Germinal center (tissue), 1 donor: ENCODE measurements at places on chromosomes 3 and 15.

GRCh38 chr3:169663951-169664820 lies 674 bp upstream of the MECOM start:
- DNase-seq: no peak

GRCh38 chr15:99716540-99717095 lies 16.6 kb downstream of the LYSMD4 start:
- no peak for DNase-seq

GRCh38 chr3:122391681-122392446 lies 7.9 kb downstream of the FAM162A start:
- no peak for DNase-seq

GRCh38 chr15:27845535-27846369 lies 253.4 kb downstream of the OCA2 start:
- DNase-seq: no peak

- no peak for DNase-seq
These were observed 74.9 kb downstream of the IGF1R start for GRCh38 chr15:98723195-98723594.

- DNase-seq: no peak
These were observed 139.4 kb downstream of the STAC start for GRCh38 chr3:36519682-36520081.

DNA sequence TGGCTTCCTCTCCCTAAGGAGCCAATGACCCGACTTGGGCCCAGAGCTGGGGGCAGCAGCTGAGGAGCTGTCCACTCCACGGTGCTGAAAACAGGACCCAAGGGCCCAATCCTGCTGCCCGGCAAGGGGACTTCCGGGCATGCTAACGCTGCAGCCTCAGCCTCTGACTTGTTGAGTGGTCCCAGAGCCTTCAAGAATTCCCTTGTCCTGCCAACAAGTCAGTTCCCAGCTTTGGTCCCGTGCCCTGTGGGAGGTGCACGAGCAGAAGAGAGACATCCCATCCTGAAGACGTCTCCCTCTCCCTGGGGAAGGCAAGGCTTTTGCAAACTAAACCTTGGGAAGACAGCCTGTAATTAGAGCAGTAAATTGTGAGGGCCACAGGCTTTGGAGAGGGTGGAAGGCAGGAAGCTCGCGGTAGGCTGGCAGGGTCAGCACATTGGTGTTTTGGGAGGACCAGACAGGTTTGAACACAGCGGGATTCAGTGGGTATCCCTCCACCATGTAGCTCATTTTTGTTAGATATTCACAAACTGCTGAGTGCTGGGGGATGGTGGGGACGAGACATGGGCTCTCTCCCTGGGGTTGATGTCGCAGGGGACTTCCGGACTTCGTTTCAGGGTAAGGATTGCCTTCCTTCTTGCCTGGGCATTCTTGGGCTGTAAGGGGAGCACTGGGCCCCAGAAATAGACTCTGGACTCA lies 29.8 kb upstream of the PRR23E start:
- DNase-seq: no peak

DNA sequence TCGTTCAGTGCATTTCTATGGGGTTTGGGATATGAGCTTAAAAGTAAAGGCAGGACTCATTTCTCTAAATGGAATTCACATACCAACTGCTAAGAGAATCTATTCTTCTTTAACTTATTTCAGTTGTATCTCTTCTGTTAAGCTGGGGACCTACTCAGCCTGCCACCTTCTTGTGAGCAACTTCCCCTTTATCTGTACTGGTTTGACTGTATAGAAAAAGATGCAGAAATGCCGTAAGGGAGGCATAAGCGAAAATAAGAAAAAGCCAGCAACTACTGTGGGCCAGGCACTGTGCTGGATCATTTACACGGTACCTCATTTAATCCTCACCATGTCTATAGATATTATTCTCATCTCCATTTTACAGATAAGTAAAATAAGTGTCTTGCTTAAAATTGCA lies 38.4 kb downstream of the RBMS3 start:
- DNase-seq: no peak

GRCh38 chr3:158097081-158097592 lies 9.1 kb downstream of the SHOX2 start:
- DNase-seq: no peak
